ENCODE measurements at places on chromosomes 11 and 22. TPM values are rescaled to one million over a fixed set of nuclear protein-coding genes. Genes with fewer than 3 reads are reported as not detected.

DNA sequence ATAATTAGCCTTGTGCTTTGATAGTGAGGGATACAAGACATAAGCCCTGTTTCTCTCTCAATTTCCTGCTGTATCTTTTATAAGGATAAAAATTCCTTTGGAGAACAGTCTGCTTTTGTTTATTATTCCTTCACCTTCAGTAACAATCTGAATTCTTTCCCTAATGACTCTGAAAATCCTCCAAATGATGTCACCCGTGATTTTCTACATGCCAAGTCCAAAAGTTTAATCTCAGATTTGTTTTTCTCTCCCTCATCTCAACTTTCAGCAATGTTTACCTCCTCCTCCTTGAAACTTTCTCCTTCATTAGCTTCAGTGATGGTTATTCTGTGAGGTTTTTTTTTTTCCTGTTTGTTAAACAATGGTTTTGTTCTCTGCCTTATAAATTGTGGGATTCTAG is 2.2 kb downstream of the OR51E2 start:
- DNase-seq, result no peak

GRCh38 chr22:39003165-39003638 is 10.9 kb upstream of the APOBEC3C start:
- DNase-seq, result peak; percentile 67

- DNase-seq, result no peak
Observed at GRCh38 chr11:116984186-116984585, 114.0 kb downstream of the SIK3 start.

- no peak for DNase-seq
Observed at GRCh38 chr11:35734669-35735410, 72.3 kb downstream of the TRIM44 start.

GRCh38 chr11:117072517-117073461 is 25.4 kb downstream of the SIK3 start:
- DNase-seq, result no peak

DNA sequence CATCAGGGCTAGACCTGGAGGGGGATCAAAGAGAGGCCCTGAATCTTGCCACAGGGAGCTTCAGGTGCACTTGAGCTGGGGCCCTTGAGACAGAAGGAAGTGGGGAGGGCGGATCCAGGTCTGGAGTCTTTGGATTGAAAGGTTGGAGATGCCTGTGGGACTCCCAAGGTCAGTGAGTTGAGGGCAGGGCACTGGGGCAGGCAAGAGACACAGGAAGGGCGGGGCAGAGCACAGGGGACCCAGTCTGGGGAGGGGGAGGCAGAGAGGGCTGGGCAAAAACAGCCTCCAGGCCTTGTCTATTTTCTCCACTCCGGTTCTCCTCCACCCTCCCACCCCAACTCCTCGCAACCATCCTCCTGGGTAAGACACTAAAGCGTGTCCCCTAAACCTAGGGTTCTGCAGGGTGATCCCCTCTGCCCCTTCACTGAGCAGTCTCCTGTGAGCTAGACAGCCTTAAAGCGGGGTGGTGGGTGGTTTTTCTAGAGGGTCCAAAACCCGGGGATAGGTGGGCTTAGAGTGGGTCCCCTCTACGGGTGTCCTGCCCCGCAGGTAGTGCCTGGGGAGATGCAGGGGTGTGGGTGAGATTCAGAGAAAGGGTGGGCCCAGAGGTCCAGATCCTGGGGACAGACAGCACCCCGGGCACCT is 38.6 kb upstream of the CELSR1 start:
- peak; percentile 33 for DNase-seq

GRCh38 chr22:50200461-50201190 is at the start of gene SELENOO:
Gene SELENOO (plus strand): TSS chr22:50201011. CDS start chr22:50201037, 26 bp downstream.
- DNase-seq, result peak; percentile 94

DNA sequence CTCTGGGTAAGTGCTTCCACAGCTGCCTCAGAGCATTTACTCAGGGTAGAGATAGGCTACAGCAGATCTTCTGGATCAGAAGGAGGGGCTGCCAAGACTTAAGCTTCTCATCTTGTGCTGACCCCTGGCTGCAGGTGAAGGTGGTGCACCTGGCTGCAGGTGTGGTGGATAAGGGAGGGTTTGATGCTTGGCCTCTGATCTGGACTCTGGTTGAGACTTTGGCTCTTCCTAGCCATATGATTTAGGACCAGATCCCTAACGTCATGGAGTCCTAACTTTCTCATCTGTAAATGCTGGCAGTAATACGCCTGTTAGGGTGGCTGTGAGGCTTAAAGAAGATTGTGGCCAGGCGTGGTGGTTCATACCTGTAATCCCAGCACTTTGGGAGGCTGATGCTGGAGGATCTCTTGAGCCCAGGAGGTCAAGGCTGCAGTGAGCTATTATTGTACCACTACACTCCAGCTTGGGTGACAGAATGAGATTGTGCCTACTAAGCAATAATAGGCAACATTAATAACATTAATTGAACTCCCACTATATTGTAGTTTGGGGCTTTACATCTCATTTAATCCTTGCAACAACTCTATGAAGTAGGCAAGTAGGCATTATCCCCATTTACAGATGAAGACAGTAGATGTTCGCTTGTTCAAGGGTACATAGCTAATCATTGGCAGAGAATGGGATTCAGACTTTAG is 10.7 kb downstream of the DTX4 start:
- DNase-seq, result no peak

DNA sequence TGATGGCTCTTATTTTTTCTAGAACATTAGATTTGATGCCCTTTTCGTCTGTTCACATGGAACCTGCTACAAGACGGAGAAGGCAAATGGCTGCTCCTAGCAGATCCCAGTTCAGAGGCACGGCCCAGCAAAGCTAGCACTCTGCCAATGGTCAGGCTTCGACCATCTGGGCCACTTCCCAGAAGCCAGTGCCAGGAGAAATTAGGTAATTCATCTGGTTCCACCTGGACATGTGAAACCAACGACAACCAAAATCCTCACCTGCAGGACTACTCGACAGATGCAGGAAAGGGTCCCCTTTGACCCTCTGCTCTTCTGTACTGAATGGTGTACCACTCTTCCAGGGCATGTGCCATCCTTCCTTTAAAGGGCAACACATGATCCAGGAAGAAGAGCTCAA is 25.4 kb downstream of the MICAL3 start:
- DNase-seq, result no peak

DNA sequence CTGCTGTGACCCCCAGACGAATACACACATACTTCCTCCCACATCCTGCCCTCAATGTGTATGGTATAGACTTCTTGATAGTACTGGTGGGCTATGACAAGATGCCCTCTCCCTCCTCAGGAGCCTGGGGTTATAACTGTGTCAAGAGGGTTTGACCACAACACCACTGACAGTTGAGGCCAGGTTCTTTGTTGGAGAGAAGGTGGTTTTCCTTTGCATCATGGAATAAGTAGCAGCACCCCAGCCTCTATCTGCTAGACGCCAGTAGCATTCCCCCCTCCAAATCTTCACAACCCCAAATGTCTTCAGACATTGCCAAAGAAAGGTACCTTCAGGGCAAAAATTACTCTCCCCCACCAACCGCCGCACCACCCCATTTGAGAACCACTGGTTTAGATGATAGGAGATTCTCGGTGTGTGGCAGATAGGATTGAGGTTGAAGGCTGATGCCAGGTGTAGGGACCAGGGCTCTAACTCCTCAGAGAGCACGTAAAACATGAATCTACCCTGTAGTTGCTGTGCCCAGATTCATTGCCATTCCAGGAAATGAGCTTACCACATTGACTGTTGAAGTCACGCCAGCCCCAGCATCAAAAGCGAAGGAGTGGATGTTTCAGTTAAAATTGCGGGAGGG is 5.5 kb upstream of the MYO18B start:
- no peak for DNase-seq

DNA sequence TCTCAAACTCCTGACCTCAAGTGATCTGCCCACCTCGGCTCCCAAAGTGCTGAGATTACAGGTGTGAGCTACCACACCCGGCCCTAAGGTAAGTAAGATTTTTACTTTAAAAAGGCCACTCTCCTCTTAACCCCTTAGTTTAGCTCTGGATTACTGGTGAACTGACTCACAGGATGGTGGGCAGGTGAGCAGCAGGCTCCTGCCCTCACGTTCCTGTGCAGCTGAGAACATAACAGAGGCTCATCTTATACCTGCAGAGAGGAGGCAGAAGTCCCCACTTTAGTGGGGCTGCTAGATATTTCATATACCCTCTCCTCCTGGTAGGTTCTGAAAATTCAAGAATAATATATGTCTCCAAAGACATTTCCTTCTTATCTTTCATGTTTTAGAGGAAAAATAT is 17.1 kb upstream of the SERPIND1 start:
- no peak for DNase-seq

- DNase-seq, result no peak
Observed at GRCh38 chr22:47395481-47395880, 633.0 kb downstream of the TBC1D22A start.

DNA sequence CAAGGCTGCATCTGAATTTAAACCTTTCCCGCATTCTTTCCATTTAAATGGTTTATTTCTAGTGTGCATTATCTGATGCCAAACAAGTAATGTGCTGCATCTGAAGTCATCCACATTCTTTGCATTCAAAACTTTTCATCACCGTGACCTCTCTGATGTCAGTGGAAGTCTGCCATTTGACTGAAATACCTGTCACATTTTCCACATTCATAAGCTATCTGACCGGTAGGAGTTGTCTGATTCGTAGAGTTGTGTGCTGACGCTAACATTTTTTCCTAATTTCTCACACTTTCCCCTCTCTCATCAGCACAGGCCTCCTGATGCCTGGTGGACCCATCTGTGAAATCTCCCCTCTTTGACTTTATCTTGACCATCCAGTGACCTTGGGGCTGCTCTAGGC is 79.9 kb upstream of the BARX2 start:
- no peak for DNase-seq

DNA sequence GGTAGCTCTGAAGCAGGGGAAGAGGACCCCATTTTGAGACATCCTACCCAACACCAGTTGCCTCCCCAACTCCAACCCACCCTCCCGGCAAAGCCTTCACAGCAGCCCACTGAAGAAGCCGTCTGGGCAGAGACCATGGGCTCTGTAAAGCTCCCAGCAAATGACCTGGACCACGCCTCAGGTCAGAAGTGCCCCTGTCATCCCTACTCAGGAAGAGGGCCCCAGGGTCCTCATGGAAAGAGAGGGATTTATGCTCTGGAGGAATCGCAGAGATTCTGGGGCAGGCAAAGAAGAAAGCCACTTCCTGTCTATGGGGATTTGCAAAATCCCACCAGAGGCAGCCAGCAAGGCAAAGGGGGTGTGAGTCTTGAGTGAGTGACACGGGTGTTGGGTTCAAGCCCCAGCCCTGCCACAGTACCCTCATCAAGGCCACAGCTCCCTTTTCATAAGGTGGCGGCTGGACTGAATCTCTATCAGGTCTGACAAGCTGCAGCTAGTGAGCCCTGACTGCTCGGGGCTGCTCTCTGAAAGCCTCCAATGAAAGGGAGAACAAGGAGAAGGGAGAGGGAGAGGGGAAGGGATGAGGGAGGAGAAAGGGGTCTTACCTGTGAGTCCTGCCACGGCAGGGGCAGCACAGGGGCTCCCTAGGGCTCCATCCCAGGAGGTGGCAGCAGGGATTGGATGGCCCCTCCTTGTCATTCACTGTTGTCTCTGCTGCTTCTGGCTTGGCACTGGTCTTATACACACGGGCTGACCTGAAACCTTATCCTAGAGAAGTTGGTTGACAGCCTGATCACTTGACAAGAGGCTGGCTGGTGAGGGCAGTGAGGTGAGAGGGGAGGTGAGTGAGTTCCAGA is at the start of gene UCP3:
Gene UCP3 (minus strand): TSS at position 713 of the 857 bp plus-strand sequence. CDS start 2,043 bp downstream, outside the sequence.
- DNase-seq, result no peak

DNA sequence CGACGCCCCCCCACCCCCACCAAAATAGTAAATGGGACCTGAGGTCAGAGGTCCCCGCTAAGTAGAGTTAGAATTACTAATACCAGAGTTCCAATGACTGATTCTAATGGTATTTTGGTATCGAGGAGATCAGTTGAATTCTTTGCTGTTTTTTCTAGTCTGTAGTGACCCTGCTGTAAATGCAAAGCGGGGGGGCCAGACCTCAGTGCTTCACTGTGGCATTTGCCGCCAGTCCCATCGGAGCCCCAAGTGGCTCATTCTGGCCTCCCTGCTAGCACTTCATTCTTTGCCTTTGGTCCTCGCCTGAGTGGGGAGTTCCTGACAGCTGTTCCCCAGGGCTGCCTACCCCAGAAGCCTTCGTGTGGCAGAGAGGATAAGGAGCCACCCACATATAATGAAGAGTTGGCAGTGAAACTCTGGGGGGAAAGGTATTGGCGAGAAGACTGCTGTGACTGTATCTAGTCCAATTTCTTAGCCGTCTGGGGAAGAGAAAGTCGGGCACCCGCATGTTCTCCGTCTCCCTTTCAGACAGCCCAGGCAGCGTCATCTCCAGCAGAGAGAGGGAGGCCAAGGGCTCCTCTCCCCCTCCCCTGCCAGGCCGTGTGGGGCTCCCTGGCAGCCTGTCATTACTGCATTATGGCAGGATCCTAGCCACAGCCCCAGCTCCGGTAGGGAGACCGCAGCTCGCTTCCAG is 19.4 kb upstream of the CABP7 start:
- no peak for DNase-seq

GRCh38 chr22:40479887-40480538 is 109.6 kb downstream of the SGSM3 start:
- DNase-seq, result no peak

DNA sequence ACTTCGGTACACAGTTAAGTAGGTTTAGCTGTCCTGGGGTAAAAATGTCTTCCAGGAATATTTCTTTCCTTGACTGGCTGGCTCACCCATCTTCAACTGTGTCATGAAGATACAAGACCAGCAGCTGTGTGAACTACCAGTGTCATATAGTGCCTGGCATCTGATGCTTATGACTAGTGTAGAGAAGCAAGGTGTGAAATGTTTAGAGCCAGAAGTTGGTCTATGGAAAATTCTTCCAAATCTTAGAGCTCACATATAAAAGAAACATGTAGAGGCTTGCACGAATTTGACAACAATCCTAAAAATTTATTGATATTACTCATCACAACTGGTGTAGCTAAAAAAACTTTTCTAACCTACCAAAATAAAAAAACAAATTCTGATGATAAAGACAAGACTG is 54.4 kb downstream of the ARL14EP start:
- DNase-seq, result no peak

GRCh38 chr11:45414088-45414487 is 127.9 kb upstream of the SYT13 start:
- DNase-seq, result no peak

GRCh38 chr11:125245299-125245698 is 80.7 kb downstream of the PKNOX2 start:
- DNase-seq, result no peak

DNA sequence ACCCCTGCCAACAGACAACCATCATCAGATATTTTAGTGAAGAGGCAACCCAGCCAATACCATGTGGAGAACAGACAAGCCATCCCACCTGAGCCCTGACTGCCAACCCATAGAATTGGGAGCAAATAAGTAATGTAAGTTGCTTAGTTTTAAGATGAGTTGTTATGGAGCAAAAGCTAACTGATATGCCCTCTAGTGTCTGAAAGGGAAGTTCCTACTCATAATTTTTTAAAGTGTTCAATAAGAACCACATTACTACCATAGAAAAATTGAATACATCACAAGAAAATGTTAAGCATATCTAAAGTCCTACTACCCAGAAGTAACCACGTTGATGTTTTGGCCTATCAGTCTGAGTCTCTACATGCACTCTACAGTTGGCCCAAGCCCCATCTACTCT is 50.8 kb upstream of the SLC36A4 start:
- DNase-seq, result no peak

Gene ENTHD1
- polyA plus RNA-seq, result not detected

Gene MICAL2
- 37.6 TPM for polyA plus RNA-seq

Gene FGF3
- not detected for polyA plus RNA-seq

Gene SHISAL1
- polyA plus RNA-seq, result 0.65 TPM

Gene PANX3
- not detected for polyA plus RNA-seq

Gene SYT7
- 13.0 TPM for polyA plus RNA-seq

Gene DYNC2H1
- polyA plus RNA-seq, result 2.4 TPM

Gene SCGB1C1
- not detected for polyA plus RNA-seq

Gene DPAGT1
- 13.4 TPM for polyA plus RNA-seq

Gene CCDC15
- polyA plus RNA-seq, result 0.08 TPM

Gene MMP12
- not detected for polyA plus RNA-seq

Gene PIH1D2
- polyA plus RNA-seq, result 1.4 TPM

Gene CLTCL1
- 9.3 TPM for polyA plus RNA-seq

Gene CD81
- polyA plus RNA-seq, result 442 TPM
